ENCODE measurements at places on chromosomes 16 and 17.

DNA sequence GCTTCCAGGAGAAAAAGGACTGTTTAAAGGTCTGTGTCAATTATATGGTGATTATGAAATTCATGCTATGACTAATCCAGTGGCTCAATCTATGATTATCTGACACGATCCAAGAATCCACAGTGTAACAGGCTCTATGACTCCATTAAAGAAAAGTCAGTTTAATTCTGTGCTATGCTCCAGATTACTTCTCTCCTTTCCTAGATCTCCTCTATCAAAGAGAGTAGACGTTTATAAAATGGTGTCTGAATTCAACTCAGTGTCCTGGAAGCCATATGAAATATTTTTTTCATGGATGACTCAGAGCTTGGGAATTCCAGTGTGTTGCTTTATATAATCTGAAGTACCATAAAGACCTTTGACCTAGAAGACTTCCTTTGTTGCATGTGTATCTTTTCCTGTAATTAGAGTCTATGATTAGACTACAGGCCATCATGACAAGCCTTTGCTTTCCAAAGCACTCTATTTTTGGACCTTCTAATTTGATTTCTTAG lies 27.0 kb upstream of the NF1 start:
- DNase-seq, result no peak

DNA sequence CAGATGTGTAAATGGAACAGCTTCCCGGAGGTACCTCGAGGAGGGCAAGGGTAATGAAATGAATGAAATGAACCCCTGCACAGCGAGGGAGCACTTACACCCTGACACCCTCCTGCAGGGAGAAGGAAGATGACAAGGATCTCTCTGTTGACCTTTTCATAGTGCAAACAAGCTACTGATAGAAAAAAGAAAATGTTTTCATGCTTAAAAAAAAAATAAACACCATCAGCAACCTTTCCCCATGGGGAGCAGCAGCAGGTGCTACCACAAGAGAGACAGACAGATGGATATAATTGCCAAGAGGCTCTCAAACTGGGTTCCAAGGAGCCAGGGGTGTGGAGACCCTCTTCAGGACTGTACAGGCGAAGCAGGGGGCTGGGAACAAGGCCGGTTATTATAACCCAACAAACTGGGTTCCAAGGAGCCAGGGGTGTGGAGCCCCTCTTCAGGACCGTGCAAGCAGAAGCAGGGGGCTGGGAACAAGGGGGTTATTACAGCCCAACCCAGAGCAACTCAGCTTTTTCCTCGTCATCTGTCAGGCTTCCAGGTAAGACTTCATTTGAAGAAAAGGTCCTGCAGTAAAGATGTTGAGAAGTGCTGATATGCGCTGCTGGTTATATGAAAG lies 718 bp upstream of the RPH3AL start:
- no peak for DNase-seq

- no peak for DNase-seq
Observed at GRCh38 chr16:55856950-55857349, 18.2 kb downstream of the CES5A start.

DNA sequence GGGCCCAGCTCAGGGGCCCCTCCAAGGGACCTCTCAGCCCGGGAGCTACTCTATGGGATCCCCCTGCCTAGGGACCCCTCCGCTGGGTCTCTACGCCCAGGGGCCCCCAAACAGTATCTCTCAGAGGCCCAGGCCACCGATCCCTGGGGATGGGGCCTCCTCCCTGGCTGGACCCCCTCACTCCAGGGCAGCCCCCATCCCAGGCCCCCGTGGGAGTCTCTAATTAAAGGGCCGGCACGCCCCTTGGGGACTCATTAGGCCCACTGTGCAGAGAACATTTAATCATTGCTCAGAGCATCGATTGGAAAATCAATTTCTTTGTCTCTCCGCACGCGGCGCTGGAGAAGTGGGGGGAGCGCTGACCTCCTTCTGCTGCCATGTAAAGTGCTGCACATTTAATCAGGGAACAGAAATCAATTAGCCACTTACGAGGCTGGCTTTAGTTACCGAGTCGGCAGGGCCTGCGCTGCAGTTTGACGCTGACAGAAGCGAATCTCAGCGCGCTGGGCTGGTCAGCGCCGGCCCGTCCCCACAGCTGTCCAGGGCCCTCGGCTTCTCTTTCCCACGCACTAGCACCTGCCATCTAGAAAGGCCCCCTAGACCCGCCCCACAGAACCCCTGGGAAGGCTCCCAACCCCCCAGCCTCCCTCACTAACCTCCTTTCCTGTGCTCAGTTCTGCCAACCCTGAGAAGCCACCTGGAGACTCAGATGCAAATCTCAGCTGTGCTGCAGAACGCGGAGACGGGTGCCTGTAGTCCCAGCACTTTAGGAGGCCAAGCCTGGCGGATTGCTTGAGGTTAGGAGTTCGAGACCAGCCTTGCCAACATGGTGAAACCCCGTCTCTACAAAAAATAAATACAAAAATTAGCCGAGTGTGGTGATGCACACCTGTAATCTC lies 20.2 kb upstream of the C1QL1 start:
- no peak for DNase-seq

- no peak for DNase-seq
Observed at GRCh38 chr16:12420661-12421209, 383.0 kb downstream of the CPPED1 start.

DNA sequence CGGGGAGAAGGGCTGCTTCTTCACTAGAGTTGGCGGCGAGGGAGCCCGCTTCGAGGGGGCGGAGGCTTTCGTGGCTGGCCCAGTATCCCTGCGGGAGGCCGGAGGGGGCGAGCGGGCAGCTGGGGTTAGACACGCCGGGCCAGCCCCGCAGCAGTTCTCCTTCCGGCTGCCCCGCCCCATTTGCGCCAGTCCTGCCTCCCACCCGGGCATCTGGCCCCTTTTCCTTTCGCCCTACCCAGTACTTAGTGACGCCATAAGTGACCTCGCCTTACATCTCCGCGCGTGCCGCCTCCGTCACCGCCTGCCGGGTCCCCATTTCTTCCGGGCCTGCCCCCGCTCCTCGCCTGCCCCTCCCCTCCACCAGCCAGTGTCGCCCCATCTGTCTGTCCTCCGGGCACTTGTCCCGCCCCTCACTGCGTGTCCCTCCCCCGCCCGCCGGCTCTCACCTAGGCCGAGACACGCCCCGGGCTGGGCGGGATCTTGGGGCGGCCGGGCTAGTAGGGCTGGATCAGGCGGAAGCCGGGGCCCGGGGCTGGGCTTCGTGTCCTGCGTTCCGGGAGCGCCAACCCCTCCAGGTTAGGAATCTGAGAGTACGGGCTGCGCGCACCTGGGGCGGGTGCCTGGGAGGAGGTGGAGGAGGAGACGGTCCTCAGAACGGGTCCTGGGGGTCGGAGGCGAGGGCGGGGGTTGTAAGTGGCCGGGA lies 14.3 kb downstream of the SPATA32 start:
- peak; percentile 56 for DNase-seq

- DNase-seq, result peak; percentile 57
Observed at GRCh38 chr16:8849411-8850011, 19.3 kb downstream of the CARHSP1 start.

DNA sequence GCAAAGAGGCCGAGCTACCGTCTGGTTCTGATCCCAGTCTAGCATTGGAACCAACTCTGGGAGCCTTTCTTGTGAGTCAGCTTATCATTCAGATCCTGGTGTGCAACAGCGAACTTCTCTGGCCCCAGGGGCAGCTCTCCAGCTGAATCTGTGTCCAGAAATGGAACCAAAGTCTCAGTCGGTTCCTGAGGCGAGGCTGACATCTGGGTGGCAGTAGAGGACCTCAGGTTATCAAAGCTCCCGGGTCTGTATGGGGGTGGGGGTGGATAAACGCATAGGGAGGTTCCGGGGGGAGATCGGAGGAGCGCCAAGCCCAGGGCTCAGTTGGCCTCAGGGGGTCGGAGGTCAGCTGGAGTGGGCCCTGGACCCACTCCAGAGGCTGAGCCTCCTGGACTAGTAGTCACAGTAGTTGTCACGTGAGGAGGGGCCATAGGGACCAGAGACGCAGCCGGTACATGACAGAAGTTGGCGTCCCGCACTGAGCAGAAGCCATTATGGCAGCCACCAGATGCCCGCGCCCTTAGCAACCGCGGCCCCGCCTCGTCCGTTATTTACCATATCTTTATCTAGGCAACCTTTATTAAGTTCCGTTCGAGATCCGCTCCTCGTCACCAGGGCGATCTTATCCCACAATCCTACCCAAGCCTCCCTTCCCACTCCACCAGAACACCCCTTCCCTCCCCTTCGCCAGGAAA lies 12.9 kb downstream of the RDM1 start:
- no peak for DNase-seq

GRCh38 chr16:30570636-30571444 lies 674 bp downstream of the ZNF688 start:
- DNase-seq, result peak; percentile 56

GRCh38 chr16:72689851-72690250 lies 358.1 kb downstream of the ZFHX3 start:
- DNase-seq, result no peak

GRCh38 chr17:72523491-72523890 lies 402.7 kb downstream of the SOX9 start:
- DNase-seq, result no peak

DNA sequence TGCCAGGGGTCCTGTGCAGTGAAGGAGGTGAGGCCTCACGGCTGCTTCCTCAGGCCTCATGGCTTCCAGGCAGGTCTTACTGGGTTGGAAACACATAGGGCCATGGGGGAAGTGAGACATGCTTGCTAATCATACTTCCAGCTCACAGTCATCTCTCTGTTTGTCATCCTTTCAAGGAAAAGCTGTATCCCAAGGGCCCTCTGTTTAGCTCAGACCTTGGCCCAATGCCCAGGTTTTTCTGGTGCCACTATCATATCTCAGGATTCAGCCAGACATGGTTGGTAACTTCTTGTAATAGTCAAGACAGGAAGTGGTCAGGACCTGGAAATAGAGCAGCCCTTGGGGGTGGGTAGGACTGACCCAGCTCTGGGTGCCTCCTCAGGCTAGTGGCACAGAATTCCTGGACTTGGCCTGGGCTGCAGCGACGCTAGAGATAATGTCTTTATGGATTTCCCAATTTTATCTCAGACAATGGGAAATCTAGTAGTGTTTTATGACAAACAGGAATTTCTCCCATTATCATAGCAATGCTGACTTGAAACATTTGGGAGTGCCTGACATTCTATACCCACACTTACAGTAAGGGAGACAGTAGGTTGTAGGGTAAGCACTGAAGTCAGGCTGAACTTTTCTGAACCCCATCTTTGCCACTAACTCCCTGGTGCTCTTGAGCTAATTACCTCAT lies 13.5 kb upstream of the ITGB3 start:
- DNase-seq, result peak; percentile 80

DNA sequence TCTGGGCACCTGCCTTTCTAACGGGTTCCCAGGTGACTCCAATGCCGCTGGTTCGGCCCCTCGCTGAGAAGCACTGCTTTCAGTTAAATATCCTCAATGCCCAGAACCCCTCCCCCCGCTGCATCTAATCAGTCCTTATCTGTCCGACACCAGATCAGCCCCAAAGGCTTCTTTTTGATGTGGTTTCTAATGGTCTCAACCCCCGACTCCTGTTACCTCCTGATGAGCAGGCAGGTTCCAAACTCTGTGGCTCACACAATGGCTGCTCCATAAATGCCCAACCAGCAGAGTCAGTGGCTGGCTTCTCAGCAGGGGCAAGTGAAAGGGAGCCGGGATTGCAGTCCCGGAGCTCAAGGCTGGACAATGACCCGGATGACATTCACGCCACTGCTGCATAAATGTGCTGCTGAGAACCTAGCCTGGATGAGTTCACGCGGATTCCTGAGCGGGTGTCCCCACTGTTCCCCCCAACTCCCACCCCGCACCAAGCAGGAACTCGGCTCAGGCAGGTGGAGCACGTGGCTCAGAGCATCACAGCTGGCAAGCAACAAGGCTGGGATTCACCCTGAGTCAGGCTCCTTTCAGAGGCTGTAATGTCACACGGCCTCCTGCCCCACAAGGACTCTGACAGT lies 1.0 kb upstream of the SLC38A8 start:
- DNase-seq, result no peak

DNA sequence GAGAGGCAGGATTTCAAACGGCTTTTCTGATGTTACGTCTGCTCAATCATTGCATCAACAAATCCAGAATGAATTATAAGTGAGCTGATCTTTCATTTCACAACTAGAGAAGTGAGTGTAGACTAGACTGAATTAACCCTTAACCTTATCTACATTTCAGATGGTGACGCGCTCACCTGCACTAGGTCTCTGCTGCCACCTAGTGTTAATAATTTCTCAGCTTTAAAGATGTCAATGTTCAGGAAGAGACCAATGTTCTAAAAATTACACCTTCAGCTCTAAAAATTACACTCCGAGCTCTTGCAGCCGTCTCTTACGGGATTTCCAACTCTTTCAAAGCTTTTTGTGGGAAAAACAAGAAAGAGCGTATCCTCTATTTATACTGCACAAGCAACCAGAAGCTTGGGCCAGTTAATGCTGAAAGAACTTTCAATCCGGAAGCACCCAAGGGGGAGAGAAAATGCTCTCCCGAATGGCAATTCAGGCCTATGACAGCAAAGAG lies 88.2 kb upstream of the FA2H start:
- DNase-seq, result no peak

GRCh38 chr17:57009737-57010445 lies 32.0 kb downstream of the SCPEP1 start:
- DNase-seq, result no peak

DNA sequence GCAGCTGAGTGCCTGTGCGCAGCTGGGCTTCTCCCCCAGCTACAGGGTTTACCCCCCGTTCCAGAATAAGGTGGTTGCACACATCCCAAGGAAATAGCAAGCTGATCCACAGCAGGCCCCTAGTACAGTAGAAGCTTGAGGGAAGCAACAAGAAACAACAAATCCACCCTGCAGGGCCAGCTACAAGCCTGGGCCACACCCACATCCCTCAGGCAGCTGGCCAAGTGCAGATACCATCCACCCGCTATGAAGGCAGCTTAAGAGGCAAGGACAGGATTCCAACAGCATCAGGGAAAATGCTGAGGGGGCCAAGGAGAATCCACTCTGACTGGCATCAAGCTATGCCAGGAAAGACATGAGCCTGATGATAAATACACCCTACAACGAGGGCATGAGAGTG lies 66.9 kb upstream of the RCVRN start:
- peak; percentile 49 for DNase-seq

GRCh38 chr17:27566671-27567562 lies 64.1 kb upstream of the LGALS9 start:
- DNase-seq, result no peak

DNA sequence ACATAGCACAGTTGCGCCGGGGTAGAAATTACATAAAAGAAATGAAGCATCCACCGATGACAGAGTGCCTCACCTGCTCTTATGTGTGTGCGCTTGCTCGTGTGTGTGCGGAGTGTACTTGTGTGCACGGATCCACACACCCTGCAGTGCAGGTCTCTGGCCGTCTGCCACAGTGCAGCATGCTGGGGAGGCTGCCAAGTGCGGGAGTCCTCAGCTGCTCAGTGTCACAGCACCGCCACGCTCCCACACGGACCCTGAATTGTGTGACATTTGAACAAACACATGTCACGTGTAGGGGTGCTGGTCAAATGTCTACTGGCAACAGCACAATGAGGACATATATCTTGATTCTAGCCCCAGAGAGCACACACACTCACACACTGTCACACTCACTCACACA lies 243.0 kb upstream of the MYOCD start:
- DNase-seq, result peak; percentile 24

- no peak for DNase-seq
Observed at GRCh38 chr16:2816751-2817339, at the start of gene PRSS21. PRSS21 (plus strand) TSS chr16:2817237; CDS start chr16:2817269, 32 bp downstream.

- no peak for DNase-seq
Observed at GRCh38 chr17:58338841-58339754, 10.5 kb upstream of the TSPOAP1 start.

All from uterus (tissue), 4 donors.